ENCODE measurements at places on chromosomes 2 and 18.

DNA sequence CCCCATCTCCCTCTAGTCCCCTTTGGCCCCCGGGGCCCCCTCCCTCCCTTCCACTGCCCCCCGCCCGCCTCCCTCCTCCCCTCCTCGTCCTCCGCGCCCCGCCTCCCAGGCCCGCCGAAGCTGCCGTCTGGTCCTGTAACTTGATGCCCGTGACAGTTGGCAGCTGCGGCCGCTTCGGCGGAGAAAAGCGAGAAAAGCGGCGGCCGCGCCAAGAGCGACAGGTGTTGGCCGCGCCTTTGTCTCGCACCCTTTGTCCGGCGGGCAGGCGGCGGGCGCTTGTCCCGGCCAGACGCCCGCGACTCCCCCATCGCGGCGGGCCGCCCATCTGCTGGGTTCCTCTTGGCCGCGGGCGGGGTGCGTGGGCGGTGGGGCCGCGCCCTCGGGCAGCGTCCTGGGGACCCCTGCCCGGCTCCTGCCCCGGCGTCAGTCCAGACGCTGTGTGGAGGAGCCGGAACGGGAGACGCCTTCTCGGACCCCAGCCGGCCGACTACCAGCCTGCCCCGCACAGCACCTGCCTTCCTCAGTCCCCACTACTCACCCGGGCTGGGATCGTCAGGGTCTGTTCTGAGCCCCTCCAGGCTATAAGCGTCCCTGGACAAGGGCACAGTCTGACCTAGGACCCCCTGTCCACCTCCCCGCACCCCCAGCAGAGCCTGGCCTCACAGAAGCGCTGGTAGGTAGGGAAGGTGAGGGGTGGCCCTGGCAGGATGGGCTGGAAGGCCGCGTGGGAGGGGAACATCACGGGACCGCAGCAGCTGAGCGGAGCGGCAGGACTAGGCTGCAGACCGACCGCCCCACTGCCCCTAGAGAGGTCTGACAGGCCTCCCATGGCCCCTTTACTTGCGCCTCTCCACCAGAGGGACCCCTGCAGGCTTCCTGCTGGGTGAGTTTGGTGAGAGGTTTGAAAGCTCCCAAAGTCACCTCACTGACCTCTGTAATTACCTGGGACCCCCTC is 1.2 kb upstream of the HES6 start:
- DNase-seq = no peak

DNA sequence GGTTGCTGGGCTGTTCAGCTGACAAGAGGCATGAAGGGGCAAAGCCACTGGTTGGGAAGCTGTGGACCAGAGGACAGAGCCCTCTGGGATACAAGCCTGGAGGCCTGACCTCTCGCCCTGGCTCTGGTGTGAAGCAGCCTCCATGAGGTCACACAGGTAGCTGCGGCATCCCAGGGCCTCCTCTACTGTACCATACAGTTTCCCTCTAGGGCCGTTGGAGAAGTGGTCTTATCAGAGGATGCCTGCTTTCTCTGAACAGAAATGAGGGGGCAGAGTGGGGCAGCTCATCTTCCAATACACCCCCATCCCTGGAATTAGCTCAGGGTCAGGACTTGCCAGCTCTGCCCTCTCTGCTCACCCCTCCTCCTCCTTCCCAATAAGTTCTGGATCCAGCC is 135.1 kb upstream of the SMAD2 start:
- DNase-seq = no peak

DNA sequence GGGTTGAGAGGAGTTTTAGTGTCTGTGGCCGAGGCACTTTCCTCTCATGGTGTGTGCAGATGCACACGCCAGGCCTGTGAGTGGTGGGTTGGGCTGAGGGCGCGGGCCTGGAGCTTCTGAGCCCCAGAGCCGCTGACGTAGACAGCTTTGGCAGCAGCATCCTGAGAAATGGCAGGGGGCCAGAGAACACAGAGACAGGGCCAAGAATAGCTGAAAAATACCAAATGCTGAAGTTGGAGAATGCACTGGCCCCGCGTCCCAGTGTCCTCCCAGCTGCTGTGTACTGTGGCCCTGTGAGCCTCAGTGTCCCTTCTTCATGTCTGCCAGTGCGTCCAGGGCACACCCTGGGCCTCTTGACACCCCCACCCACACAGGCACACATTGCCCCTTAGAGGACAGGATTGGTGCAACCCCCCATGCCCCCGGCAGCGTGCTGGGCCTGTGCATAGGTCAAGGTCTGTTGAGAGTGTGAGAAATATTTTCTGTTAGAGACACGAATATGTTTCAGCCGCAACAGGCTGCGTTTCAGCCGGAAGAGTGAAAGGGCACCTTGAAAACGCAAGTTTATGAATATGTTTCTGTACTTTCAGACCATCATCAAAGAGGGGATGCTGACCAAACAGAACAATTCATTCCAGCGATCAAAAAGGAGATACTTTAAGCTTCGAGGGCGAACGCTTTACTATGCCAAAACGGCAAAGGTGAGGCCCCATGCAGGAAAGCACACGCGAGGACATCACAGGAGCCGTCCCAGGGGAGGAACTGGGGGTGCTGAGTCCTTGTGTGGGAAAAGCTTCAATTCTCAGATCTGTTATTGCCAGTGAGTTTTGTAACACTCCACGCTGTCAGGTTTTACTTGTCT is 33.6 kb downstream of the DGKD start:
- no peak for DNase-seq

GRCh38 chr2:175234153-175234552 is 52.6 kb upstream of the ATP5MC3 start:
- DNase-seq = no peak

DNA sequence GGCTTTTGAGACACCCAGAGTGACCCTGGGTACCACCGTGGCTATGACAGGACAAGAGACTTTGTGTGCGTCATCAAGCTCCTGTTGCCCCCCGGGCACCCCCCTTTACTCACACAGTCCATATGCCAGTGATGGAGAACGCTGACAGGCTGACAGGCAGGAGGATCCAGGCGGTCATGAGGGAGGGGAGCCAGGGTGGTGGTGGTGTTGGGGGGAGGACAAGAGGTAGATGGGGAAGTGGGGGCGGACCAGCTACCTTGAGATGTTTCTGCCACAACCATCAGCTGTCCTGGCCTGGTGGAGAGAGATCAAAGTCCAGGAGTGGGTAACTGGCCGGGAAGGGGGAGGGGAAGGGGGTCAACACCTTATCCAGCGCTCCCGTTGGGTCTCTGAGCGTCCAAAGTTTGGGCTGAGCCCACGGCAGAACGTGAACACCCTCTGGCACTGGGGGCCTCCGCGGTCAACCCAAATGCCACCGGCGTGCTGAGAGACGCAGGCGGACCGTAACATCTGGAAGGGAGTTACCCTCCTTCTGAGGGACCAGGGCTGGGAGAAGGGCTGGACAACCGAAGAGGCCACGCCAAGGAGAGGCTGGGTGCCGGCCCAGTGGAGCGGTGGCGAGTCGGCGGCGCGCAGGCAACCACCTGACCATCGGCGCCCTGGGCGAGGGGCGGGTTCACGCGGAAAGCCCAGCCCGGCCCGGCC is 575 bp downstream of the TMEM150A start:
- no peak for DNase-seq

- no peak for DNase-seq
Observed at GRCh38 chr2:151306621-151307020, 17.2 kb upstream of the NMI start.

- DNase-seq = no peak
Observed at GRCh38 chr2:218041302-218042168, 27.5 kb upstream of the RUFY4 start.

- DNase-seq = no peak
Observed at GRCh38 chr2:241860184-241861078, 1.7 kb upstream of the PDCD1 start.

GRCh38 chr2:47569658-47570475 is 166.9 kb downstream of the MSH2 start:
- no peak for DNase-seq

- DNase-seq = no peak
Observed at GRCh38 chr2:170156592-170156991, 21.4 kb upstream of the MYO3B start.

Data from stimulated activated CD4-positive, alpha-beta T cell treated with anti-CD3 and anti-CD28 coated beads, Interleukin-1b, Interleukin-23, amount 100 ng/mL, for 48 hours (primary cell).